ENCODE measurements at places on chromosomes 5 and 9.

DNA sequence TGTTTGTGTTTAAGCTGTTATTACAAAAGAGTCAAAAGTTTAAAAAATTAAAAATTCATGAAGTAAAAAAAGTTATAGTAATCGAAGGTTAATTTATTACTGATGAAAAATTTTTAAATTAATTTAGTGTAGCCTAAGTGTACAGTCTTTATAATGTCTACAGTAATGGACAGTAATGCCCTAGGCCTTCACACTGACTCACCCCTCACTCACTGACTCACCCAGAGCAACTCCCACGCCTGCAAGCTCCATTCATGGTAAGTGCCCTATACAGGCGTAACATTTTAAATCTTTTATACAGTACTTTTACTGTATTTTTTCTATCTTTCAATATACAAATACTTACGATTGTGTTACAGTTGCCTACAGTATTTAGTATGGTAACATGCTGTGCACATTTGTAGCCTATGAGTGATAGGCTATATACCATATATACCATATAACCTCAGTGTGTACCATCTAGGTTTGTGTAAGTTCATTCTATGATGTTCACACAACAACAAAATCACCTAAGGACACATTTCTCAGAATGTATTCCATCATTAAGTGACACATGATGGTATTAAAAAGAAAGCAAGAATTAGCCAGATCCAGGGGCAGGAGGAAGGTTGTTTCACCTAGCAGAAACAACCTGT, 40.1 kb downstream of the DCAF10 start:
- no peak for DNase-seq

DNA sequence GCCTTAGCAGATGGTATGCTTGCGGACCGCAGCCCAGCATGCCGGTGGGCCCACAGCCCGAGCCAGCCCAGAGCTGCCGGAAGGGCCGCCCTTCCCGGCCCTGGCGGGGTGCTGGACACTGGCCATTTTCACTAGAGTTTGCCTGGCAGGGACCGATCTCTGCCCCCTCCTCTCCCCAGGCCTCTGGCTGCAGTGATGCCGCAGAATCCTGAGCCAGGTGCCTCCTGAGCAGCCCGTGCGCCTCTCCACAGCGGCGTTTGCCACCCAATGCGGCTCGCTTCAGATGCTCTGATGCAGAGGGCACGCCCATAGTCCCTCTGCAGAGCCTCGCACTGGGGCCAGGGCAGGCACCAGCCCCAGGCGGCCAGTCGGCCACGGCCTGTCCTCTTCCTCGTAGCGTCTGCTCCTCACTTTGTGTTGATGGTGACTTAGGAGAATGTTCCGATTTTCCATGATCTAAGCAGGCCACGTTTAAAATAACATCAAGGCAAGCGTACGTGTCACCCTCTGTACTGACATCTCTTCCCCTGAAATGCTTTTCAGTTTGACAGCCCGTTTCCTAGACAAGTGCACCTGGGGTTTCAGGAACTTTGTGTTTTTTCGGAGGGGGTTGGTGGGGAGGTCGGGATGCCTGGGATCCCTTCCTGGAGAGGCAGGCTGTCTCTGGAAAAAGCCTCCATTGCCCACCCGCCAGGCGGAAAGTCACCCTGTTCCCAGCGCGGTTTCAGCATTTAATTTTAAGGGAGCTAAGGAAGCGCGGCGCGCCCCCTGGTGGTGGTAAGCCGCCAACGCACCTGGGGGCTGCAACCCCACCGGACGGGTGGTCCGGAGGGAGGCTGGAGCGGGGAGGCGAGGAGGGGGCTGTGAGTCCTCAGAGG, 29.8 kb upstream of the HMCN2 start:
- no peak for DNase-seq

DNA sequence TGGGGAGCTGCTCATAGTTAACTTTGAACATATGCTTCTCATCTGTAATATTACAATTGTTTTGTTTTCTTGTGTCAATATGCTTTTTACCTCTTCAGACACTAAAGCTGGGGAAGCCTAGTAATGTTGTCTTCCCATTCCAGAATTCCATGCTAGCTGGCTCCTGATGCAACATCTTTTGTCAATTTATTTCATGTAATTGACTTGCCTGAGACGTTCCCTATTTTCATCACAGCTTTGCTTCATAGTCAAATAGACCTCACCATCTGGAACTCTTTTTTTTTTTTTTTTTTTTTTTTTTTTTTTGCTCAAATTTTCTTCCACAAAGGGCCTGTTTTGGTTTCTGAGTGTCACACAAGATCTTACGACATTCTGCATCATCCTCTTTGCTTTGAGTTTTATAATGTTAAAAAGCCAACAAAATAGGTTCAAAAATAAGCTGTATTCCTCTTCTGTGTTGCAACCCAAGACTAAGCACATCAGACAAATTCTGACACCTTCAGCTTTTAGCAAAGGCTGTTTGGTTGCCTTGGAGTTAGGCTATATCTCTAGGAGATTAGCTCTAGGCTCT, 235.2 kb downstream of the NR3C1 start:
- DNase-seq: no peak

DNA sequence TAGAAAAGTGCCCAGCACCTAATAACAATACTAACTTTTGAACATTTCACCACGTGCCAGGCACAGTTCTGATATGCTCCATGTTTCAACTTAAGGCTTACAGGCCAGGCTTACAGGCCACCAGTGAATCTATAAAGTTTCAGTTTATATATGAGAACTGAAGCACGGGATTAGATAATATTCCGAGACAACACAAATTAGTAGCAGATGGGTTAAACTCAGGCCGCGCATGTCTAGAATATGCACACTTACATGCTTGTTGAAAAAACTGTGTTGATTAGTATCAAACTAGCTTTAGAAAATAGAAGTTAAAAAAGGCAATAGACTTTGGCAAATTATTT, 587.9 kb downstream of the MTRR start:
- no peak for DNase-seq

DNA sequence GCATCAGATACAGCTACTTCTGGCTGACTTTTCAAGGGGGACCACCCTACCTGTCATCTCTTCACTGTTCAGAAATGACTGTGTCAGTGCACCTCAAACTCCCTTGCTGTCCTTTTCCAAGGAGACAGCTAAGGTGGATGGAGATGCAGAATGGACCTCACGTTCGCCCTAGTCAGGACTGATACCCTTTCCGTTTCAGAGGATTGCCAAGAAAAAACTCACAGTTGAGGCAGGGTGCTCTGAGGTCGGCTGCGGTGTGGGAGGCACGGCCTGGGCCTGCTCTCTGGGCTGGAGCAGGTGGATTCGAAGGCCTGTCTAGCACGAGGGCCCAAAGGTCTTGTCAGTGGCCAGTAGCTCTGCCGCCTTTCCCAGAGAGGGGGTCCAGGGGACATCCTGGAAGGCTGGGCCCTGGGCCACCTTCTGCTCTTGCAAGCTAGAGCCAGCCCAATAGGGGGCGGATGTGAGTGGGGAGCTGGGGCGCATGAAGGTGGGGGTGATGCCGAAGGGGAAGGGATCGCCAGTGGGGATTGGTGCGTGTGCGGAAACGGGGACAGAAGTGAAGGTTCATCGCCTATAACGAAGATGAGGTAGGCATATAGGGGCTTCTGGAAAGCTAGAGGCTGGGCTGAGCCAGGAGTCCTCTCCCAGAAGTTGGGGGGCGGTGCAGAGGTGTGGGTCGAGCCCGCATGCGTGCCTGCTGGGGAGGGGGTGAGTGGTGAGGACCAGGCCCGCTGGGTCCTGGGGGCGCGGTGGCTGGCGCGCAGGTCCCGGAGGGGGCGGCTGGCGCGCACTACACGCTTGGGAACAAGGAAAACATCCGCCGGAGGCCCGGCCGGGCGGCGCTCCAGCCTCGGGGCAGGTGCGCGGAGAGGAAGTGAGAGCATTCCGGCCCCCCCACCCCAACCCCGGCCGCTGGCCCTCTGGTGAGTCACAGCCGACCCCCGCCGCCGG, 2.5 kb upstream of the MSMP start:
- DNase-seq: no peak

DNA sequence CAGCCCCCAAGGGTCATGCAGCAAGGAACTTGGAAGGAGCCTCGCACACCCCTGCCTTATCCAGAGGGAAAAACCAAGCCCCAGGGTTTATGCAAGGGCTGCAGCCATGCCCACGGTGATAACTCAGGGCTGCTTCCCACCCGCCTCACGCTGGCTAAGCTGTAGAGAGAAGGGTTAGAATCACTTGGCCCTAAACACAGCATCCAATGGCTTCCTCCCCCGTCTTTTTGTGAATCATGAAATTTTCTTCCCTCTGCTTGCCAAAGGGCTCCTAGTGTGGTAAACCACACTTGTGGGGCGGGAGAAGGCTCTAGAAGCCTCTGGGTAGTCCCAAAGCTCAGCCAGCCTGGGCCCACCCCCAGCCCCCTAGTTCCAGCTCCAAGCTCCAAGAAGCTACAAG, 55.9 kb upstream of the ORM1 start:
- no peak for DNase-seq

DNA sequence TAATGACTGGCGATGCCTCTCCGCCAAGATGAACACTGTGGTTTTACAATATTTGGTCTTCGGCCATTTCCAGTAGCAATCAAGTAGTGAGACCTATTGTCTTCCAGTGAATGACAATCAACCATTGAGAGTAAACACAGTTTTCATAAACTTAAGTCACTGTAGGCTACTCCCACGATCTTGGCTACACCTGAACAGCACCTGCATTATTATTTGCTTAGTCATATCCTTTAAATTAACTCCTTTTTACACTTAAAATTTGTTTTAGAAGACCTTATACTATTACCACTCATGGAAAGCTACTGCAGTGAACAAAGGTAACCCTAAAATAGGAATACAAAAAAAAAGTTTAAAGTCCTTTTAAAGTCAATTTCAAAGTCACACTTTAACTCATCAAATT, 58.2 kb downstream of the ZNF354C start:
- DNase-seq: no peak

DNA sequence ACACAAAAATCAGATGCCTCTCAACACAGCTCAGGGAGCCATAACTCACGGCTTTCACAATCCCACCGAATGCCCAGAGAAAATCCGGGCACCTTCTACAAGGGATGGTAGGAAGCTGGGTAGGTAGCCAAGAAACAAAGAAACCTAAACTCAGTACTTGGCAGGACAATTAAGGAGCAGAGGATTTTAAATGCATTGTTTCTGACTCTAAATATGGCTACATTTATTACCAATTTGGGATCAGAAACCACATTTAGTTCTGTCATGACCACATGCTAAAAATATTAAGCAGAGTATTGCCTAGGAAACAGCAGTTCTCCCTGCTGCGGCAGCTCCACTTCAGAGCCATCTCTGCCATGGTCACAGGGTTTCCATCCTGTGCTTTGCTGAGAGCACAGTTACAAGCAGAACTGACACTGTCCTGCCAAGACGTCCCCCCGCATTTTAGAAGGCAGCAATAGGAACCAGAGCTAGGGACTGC, 57.5 kb downstream of the SIL1 start:
- no peak for DNase-seq

- DNase-seq: no peak
These were observed 188.9 kb downstream of the TENT4A start for GRCh38 chr5:6902094-6902493.

- peak; percentile 22 for DNase-seq
These were observed 722 bp downstream of the CDC42SE2 start for GRCh38 chr5:131264451-131265099.

DNA sequence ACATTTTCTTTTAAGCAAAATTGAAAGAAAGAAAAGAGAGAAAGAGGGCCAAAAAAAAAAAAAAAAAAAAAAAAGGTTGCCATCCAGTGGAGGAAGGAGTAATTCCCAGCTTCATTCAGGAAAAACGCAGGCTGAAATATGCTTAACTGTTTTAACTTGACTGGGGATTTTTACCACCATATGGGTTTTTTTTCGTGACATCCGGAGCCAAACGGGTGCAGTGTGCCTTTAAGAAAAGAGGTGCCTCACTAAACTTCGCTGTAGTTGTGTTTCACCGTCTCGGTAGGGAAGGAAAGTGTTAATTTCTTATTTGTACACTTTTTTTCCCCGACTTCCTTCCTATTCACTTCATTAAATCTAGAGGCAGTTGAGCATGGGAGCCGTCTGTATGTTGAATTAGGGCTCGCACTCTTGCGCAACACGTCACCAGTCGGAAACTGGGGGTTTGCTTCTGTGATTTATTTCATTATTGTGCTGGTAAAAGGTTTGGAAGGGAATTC, 143.0 kb downstream of the SMARCA2 start:
- peak; percentile 68 for DNase-seq

- no peak for DNase-seq
These were observed 292.8 kb downstream of the ASTN2 start for GRCh38 chr9:117122102-117122501.

DNA sequence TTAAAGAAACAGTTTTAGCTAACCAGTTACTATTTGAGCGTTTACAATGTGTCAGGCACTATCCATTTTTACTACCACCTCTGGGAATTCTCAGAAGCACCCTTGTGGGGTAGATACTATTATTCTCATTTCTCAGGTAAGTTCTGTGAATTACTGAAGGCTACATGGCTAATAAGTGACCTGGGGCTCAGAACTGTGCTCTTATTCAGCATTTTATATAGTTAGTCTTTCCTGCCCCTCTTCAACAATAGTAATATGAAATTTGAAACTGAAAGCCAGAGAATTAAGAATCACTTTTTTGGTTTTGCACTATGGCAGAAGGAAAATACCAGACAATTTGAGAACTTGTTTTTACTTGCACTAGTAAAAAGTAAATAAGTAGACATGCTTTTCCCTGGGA, 11.8 kb downstream of the ELL2 start:
- DNase-seq: no peak

GRCh38 chr5:133485468-133485867, 126.9 kb downstream of the FSTL4 start:
- no peak for DNase-seq

- no peak for DNase-seq
These were observed 412.5 kb upstream of the POU5F2 start for GRCh38 chr5:94153736-94154450.

DNA sequence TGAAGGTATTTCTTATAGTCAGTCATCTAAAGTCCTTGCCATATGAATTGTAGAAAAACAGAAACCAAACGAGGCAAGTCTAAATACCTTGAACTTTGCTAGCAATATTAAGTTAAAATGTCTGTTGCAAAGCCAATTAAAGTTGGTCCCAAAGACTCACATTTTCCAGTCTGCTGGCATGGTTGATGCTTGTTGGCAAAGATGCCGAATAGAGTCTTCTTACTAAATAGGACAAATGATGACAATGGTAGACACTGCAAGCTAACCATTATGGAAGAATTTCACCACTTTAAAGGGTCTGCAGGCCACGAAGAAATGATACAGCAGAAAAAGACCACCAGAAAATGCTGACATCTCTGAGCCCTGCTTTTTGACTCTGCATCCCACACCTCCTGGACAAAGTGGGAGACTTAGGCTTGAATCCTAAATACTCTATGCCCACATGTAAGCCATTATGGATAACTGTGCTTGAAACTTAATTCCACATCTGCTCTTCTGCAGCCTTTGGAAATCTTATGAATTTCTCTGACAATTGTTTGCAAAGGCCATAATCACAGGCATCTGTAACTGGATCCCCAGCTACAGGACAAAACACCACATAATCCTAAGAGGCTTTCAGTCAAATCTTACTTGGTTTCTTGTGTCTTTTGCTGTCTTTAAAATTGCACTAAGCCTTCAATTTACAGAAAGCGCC, 61.3 kb downstream of the LHFPL2 start:
- DNase-seq: no peak

DNA sequence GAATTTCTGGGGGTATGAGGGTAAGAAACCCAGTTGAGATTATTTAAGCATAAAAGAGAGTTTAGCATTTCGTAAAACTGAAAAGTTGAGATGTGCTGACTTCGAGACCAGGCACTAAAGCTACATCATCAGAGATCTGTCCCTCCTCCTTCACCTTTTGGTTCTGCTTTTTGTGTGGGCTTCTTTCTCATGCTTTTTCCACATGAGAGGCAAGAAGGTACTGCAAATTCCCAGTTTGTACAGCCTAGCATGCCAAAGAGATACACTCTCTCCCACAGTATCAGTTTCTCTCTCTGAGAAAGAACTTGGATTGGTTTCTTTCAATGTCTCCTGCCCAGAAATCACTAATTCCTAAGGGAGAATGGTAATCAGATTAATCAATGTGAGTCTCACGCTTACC, 584.7 kb downstream of the SEMA5A start:
- no peak for DNase-seq
